ENCODE measurements at places on chromosomes 2 and 18.

GRCh38 chr2:123670286-123670685 is 354.8 kb upstream of the CNTNAP5 start:
- no peak for DNase-seq

- DNase-seq = no peak
Observed at GRCh38 chr2:19893520-19894133, 8.2 kb downstream of the TTC32 start.

DNA sequence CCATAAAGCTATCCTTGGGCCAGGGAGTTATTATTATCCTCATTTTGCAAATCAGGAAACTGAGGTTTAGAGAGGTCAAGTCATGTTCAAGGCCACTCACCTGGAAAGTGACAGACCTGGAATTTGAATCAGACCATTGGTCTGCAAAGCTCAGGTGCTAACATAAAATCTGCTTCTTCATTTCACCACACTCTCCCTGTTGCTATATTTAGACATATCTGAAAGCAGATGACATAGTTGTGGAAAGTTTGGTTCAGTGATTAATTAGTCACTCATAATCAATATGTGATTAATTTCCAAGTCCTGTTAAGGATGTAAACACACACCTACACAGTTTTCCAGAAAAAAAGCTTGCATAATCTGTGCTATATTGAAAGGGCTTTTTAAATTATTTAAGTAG is 57.4 kb downstream of the LINC00305 start:
- no peak for DNase-seq

GRCh38 chr2:5528706-5529105 is 163.5 kb upstream of the SOX11 start:
- no peak for DNase-seq

DNA sequence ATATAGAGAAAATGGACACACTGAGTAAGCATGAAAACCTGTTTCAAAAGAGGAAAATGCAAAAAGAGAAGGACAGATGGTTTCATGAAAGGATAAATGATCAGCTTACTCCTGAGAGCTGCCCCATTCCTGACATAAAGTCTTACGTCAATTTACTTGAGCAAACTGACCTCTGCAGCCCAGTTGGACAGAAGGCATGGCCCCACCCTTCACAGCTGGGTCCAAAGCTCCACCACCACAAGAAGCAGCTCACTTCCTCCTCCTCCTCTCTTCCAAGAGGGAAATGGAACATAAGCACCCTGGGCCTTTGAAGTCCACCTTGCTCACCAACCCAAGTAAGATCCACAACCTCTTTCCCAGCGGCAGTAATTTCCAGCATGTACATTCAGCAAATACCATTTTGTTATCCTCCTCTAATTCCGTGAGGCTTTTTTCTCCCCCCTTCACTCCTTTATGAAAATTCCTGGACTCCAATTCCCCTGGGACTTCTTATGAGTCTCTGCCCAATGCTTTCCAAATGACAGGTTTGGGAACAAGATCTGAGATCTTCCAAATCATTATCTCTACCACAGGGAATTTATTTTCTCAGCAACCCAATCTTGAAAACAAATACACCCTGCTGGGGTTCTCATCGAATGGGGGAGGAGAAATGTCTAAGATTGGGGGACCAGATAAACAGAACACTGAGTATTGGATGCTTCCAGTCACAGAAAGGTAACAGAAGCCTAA is 10.1 kb downstream of the COL4A4 start:
- no peak for DNase-seq

- no peak for DNase-seq
Observed at GRCh38 chr2:119349289-119349688, 17.3 kb downstream of the C2orf76 start.

DNA sequence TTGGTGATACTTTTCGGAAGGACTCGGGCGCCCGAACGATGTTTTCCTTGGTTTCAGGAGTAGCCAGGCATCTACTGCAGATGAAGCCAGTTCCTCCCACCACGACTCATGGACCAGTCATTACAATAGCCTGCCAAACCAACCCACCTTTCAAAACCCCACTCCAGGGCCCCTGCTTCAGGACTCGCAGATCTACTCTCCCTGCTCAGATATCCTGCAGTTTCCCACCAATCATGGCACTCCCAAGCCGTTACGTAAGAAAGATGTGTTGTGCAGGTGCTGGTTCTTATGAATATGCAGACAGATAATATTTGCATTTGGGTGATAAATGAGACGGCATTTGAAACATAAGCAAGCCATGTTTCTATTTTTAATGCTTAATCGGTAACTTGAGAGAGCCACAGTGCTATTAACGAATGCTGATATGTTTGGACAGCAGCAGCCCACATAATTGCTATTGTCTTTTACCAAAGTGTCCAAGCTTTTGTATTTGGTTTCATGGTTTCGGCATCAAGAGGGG is 3.5 kb upstream of the CYS1 start:
- no peak for DNase-seq

GRCh38 chr2:183630964-183631363 is 506.7 kb downstream of the NUP35 start:
- no peak for DNase-seq

GRCh38 chr2:130252880-130253645 is 54.8 kb upstream of the TUBA3E start:
- peak; percentile 25 for DNase-seq

DNA sequence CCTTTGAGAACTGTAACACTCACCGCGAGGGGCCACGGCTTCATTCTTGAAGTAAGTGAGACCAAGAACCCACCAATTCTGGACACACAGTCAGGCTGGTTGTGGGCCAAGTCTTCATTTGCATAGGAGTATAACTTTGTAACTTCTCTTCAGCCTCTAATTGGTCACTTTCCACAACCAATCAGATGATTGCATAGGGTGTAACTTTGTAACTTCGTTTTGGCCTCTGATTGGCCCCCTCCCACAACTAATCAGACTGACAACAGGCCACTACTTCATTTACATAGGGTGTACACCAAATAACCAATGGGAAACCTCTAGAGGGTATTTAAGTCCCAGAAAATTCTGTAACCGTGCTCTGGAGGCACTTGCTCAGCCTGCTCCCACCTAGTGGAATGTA is 77.5 kb upstream of the TCF4 start:
- DNase-seq = no peak

DNA sequence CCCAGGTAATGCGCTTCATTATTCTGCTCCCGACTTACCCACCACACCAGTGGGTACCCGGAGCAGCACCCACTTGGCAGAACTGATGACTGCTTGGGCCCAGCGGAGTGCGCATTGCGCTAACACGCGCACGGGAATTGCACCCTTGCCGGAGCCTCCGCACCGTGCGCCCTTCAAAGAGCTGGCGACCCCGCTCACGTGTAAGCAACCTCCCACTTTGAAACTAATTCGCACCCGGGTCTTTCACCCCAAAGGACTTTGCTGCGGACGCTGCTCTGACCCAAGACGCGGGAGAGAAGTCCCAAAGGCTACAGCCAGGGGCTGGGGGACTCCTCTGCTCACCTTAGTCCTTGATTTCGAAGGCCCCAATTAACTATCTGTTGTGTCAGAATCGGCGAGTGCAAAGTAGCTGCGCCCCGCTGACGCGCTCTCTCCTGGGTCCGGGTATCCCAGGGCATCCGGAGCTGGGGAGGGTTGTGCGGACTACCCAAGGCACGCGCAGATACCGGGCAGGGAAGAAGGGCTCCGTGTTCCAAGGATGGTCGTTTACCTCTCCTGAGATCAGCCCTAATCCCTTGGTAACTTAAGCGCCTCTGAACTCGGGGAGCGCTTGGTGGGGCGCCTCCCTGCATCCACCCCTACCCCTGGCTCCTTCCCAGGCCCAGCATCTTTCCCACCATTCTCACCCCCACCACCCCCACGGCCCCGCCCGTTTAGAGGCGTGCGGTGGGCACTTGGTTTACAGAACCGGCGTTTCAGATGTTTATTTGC is 13.1 kb upstream of the SATB2 start:
- no peak for DNase-seq

DNA sequence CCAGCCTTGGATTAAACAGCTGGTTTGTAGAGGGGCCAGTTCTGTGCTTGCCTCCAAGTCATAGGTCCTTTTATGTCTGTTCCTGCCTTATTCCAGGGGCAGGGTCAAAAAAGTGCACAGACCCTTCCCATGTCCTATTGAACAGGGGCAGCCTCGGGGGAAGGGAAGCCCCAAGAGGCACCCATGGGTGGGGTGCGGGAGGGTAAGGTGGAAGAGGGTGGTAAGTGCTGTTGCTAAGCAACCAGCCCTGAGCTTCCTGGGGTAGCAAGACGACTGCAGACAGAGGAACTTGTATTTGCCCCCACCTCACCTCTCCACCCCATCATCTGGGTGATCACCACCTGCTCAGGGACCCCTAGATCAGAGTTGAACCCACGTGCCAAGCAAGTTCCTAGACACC is 7.7 kb downstream of the DNMT3A start:
- no peak for DNase-seq

DNA sequence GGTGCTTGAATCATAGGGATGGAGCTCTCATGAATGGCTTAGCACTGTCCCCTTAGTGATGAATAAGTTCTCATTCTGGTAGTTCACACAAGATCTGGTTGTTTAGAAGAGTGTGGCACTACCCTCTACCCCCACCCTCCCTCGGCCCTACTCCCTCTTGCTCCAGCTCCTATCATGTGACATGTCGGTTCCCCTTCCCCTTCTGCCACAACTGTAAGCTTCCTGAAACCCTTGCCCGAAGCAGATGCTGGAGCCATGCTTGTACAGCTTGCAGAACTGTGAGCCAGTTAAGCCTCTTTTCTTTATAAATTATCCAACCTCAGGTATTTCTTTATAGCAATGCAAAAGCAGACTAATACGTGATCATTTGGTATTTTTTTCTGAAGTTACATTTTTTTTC is 1012.6 kb downstream of the BCL11A start:
- DNase-seq = no peak

DNA sequence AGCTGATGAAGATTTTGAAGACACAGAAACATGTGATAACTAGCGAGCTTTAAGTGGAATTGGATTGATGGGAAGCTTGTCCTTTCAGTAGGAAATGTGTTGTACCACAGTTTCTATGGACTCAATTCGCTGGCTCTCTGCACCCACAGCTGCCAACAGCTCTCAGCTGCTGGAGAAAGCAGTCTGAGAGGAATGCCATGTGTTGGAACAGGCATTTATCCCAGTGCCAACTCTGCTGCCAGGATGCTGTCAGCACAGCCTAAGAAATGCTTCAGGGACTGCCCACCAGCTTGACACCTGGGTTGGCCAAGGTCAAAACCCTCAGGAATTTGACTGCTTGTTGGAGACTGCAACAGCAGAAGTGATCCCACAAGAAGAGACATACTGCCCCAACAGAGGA is 193.0 kb upstream of the THSD7B start:
- no peak for DNase-seq

DNA sequence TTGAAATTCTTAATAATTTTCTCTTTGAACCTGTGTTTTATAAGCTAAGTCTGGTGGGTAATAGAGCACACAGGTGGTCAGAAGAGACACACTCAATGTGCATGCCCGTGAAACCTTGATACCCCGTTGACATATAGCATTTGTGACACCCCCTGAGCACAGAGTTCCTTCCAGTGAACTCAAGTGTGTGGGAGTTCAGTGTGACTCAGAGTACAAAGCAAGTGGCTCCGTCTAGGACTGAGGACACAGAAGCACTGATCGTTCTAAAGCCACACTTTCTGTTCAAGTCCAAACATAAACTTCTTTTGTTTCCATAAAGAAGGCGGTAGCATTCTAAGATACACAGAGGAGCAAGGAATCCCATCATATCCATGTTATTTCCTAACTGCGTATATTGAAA is 523.6 kb downstream of the PID1 start:
- no peak for DNase-seq

GRCh38 chr2:158936978-158937377 is 31.5 kb upstream of the TANC1 start:
- DNase-seq = peak; percentile 52

DNA sequence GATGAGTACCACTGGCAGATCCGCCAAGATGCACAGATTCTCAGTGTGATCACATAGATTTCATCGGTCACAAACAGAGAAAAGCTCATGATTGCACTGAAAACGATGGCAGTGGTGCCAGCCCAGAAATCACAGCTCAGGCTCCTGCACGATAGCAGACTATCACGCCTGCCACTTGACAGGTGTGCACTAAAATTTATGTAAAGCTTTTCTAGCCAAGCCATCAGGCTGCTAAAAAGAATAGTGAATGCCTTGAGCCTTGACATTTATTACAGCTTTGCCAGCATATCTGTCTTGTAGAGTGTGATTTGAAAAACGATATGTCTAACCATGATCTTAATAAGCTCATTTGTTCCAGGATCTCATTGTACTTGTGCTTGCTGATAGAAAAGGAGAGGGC is 409.5 kb upstream of the CWC22 start:
- no peak for DNase-seq

GRCh38 chr2:217249121-217250012 is 389.5 kb upstream of the TNP1 start:
- no peak for DNase-seq

- DNase-seq = no peak
Observed at GRCh38 chr18:79438089-79438897, 42.6 kb downstream of the NFATC1 start.

- DNase-seq = no peak
Observed at GRCh38 chr2:14628901-14629300, 3.6 kb upstream of the LRATD1 start.

- no peak for DNase-seq
Observed at GRCh38 chr2:15273452-15273851, 287.7 kb downstream of the NBAS start.

- DNase-seq = no peak
Observed at GRCh38 chr2:10285556-10286198, 17.0 kb upstream of the HPCAL1 start.

- no peak for DNase-seq
Observed at GRCh38 chr2:203451011-203451410, 84.1 kb downstream of the RAPH1 start.

GRCh38 chr2:178756843-178757242 is 50.4 kb downstream of the TTN start:
- DNase-seq = no peak

- no peak for DNase-seq
Observed at GRCh38 chr2:8215982-8216381, 465.9 kb upstream of the ID2 start.

DNA sequence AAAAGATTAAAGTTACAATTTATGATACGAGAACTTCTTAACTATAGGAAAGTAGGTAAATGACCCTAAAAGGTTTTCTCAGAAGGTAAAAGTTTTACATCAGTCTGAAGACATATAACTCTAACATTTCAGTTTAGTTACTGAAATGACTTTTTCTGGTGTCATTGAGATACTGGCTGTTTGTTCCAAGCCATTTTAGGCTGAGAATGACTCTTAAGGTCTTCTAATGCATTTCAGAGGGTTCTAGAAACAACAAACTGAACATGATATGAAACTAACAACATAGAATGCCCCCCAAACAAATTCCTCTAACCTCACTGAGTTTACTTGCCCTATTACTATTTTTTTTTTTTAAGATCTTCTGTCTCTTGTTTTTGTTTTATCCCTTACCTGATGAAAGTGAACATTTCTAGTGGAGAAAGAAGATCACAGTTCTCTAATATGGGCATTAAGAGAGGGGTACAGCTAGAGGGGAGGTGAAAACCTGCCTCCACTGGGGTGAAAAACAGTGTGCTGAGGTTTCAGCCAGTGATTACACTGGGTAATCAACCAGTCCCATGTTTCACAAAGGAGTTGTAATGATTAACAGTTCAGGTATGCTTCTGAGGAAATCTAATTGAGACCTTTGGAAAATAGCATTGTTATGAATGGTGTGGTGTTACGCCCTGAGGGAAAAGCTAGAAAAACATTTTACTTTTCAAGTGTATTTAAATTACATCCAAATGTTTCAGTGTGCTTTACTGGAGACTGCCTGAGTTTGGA is 11.2 kb downstream of the NABP1 start:
- DNase-seq = no peak

GRCh38 chr2:48722391-48722790 is 33.1 kb downstream of the LHCGR start:
- no peak for DNase-seq

GRCh38 chr2:168961450-168962229 is 60.5 kb downstream of the G6PC2 start:
- peak; percentile 44 for DNase-seq
